ENCODE measurements at places on chromosomes 4 and X.

GRCh38 chrX:130658310-130658709 is 244.7 kb downstream of the ENOX2 start:
- no peak for DNase-seq

- no peak for DNase-seq
Observed at GRCh38 chr4:90990284-90990683, 863.1 kb downstream of the CCSER1 start.

GRCh38 chrX:149984411-149984810 is 46.1 kb upstream of the EOLA2 start:
- DNase-seq: no peak

GRCh38 chr4:72169861-72170260 is 138.1 kb downstream of the NPFFR2 start:
- no peak for DNase-seq

DNA sequence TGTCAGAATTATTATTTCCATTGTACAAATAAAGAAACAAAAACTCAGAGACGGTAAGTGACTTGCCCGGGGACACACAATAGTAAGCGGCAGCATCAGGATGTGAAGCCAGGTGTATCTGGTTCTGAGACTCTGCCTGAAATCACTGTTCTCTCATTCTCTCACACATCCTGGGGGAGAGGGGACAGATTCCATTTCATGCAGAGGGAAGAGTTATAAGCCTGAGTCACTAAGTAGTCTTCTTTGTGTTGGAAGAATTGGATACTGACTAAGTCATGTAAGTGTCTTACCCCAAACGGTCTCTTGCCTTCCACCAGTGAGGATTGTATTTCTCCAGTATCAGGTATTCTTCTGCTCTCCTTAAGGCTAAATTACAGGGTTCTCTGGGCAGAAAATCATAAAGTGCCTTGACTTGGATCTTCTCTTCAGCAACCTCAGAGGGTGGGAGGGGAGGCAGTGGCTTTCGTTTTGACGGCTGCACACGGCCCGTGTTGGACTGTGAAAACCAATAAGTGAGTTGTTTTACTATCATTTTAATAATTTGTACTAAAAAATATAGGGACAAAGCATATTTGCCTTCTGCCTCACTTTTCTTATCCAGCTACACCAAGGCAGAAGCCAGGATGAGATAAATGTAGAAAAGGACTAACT is 21.9 kb downstream of the TXK start:
- DNase-seq: no peak

DNA sequence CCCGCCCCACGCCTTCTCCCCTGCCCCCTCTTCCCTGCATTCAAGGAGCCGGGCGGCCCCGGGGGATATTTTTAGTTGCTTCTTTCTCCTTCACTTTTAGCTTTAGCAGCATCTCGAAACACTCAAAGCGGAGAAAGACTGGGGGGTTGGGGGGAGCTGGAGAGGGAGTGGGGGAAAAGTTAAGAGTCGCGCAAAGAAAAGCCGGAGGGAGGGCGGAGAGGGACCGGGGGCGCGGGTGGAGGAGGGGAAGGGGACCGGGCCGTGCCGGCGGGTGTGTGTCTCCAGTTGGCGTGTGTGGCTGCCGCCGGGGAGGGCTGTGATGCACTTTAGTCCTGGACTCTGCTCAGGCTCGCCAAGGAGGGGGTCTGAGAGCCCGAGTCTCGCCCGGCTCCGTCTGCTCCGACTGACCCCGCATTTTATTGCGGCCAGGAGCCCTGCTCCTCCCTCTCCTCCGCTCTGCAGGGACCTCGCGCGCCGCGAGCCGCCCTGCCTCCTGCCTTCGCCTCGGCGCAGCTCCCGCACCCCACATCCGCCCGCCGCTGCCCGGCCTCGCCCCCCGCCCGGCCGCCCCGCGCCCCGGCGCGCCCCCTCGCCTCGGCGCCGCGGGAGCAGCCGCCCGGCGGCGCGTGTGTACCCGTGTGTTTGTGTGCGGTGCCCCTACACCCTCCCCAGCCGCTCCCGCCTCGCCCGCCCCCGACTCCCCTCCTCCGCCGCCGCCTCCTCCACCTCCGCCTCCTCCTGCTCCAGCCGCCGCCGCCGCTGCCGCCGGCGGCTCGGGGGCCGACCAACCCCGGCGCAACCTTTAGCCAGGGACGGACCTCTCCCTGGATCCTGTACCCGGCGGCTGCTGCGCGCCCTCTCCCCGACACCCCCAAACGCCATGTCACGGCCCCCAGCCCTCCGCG is 1.4 kb downstream of the ZNF827 start:
- DNase-seq: peak; percentile 84

- no peak for DNase-seq
Observed at GRCh38 chr4:185786422-185786821, 25.6 kb downstream of the SORBS2 start.

- no peak for DNase-seq
Observed at GRCh38 chr4:52945326-52945898, 83.3 kb downstream of the RASL11B start.

- DNase-seq: no peak
Observed at GRCh38 chr4:139247700-139248238, 32.3 kb downstream of the MGARP start.

DNA sequence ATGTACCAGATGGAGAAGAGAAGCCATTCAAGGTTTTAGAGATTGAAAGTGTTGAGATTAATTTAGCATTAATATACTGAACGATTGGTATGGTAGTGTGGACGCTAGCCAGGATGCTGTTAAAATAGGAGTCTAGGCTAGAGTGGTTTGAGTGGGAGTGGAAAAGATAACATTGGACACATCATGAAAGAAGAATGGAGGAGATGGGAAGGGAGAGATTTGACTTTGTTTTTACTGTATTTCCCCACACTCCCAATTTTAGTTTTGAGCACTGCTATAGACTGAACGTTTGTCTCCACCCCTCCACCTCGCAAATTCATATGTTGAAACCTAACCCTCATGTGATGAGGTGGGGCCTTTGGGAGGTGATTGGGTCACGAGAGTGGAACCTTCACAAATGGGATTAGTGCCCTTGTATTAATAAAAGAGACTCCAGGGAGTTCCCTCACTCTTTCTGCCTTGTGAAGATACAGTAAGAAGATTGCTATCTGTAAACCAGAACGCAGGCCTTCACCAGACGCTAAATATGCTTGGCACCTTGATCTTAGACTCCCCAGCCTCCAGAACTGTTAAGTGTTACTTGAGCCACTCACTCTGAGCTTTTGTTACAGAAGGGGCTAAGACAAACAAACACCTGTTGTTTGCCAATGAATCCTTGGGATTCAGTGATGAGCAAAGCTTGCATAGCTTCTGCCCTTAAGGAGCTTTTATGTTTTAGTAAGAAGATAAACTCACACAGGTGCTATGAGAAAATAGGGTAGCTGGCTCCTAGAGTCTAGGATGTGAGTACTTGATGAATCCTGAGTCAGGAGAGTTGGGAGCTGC is 25.8 kb downstream of the USP9X start:
- no peak for DNase-seq

GRCh38 chr4:84231539-84232055 is 267.5 kb downstream of the NKX6-1 start:
- DNase-seq: no peak

- DNase-seq: no peak
Observed at GRCh38 chr4:15719506-15719905, 16.6 kb downstream of the BST1 start.

- DNase-seq: no peak
Observed at GRCh38 chr4:175421506-175421905, 390.6 kb downstream of the GPM6A start.

Measured in retina (tissue), 1 donor.